Kidney (tissue), 22 donors: ENCODE measurements at places on chromosomes 16 and 17. TPM values are rescaled to one million over a fixed set of nuclear protein-coding genes. Genes with fewer than 3 reads are reported as not detected.

- no peak overlapping the region for H3K27ac ChIP-seq
- H3K36me3 ChIP-seq, result no peaks in the 10 kb centered on the region
- no peaks in the 10 kb centered on the region for H3K27me3 ChIP-seq
Observed at GRCh38 chr16:11250091-11250785, 5.8 kb downstream of the SOCS1 start.

- no peaks in the 10 kb centered on the region for H3K4me1 ChIP-seq
- H3K4me3 ChIP-seq, result no peak overlapping the region
- DNase-seq, result no peak
- no peaks in the 10 kb centered on the region for H3K27me3 ChIP-seq
Observed at GRCh38 chr17:19494961-19495806, 38.5 kb upstream of the SLC47A1 start.

- no peaks in the 10 kb centered on the region for H3K36me3 ChIP-seq
- no peaks in the 10 kb centered on the region for H3K27me3 ChIP-seq
Observed at GRCh38 chr17:74187761-74188160, 15.7 kb upstream of the RPL38 start.

DNA sequence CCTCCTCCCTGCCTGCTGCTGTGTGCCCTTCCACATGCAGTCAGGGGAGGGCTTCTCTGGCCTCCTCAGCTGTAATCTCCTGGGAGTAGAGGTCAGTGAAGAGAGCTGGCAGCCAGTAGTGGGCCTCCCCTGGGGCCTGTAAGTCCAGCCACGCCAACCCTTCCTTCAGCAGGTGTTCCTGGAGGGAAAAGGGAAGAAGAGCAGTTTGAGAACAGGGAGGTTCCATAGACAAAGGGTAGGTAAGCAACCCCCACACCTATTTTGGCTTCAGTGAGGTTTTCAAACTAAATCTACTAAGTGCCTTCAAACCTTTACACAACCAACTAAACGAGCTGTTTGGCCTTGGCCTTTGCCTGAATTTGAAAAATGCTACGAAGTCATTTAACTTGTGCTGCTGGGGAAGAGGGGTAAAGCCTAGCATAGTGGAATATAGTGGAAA is 14.2 kb downstream of the SNF8 start:
- H3K4me1 ChIP-seq, result no peaks in the 10 kb centered on the region
- no peak overlapping the region for H3K27ac ChIP-seq
- H3K27me3 ChIP-seq, result no peaks in the 10 kb centered on the region
- no peak overlapping the region for H3K4me3 ChIP-seq
- DNase-seq, result no peak

Gene NEUROD2
- not detected for total RNA-seq
